Lung (tissue), 17 donors: ENCODE measurements at places on chromosomes 13 and 19. TPM values are rescaled to one million over a fixed set of nuclear protein-coding genes. Genes with fewer than 3 reads are reported as not detected.

DNA sequence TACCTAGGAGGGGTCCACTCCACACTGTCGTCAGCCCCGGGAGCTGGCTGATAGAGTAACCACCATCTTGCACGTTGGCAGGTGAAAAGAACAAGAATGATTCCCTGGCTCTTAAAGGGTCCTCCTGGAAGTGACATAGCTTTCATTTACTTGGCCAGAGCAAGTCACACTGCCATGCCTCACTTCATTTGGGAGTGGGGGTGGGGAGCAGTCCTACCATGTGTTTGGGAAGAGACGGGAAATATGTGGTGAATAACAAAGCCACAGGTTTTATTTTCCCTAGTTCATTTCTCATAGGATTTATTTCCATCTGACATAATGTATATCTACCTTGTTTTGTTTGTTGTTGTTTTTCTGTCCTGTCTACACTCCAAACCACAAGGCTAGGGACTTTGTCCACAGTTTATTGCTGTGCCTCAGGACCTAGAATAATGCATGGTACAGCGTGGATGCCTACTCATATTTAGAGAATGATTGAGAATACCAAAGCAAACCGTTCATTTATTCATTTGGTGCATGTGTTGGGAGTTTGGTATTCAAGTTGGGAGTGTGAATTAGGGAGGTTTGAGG lies 26.8 kb downstream of the UBAC2 start:
- no peak for DNase-seq

NDFIP2 gene
- total RNA-seq = 38.4 TPM

GTF2F2 gene
- total RNA-seq = 21.3 TPM

DNA sequence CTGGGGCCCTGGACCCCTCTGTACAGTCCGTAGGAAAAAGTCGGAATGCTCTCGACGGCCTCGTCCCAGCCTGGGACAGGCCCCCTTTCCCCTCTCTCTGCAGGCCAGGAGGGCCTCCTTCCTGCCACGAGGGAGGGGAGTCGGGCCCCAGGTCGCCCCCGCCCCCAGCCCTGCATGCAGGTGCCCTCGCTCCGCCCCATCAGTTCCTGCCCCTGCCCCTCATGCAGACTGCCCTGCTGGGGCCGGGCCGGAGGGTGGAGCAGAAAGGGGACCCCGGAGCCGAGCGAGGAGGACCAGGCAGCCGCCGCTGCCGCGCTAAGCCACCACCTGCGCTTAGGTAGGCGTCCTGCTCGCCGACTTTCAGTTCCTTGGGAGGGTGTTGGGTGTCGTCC lies 7.3 kb downstream of the LYL1 start:
- no peak for DNase-seq

- DNase-seq = peak; percentile 85
These were observed 459 bp downstream of the PCDH20 start for GRCh38 chr13:61415058-61415721.

AKAP11 gene
- total RNA-seq = 24.9 TPM

DNA sequence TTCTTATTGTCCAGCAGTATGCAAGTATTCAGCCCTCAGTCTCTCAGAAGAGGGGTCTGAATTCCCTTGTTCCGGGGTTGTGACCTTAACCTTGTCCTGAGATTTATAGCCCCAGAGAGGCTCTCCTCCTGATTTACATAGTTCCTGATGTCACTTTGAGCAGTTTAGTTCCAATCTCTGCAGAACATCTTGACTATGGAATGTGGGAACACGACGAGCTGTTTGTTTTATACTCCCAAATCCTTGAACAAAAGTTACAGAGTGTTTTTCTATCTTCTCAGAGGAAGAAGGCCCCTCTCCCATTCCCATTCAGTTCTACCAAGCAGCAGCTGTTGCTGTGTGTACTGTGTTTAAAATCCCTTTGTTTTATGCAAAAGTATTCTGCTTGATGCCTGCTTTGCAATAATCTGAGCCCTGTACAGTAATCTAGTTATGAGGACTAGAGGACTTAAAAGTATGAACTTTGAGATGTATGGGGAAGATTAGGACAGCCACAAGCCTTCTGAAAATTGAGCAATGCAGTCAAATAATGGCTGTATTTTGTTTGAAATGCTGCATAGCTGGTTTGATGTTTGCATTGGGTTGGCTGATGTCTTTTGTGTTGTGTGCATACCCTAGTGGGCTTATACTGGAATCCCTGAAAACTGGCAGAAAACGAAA lies 74.7 kb downstream of the KL start:
- no peak for DNase-seq

- no peak for DNase-seq
These were observed 117.3 kb downstream of the POSTN start for GRCh38 chr13:37481011-37481884.

DNA sequence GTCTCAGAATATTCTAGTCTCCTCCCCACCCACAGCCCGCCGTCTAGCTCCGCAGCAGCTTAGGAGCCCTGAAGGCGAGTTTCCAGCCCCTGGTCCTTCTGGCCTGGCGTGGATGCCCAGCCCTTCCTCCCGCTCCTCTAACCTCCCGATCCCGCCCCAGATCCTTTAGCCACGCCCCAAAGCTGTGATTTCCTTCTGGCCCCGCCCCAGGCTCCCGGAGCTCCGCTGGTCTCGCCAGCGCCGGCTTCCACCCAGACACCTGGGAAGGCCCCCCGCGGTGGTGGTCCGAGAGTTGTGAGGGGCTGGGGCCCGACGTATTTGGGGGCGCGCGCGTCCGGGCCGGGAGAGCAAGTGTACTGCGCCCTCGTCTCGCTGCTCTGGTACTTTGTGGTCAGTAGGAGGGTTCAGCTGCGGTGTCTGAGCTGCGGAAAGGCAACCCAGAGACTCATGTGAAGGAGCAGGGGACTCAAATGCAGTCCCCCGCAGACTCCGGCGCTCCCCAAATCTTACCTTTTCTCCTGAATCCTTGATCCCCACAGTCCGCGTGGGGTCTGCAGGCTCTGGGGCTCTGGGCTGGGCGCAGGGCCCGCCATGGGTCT lies at the start of gene CGB7:
TSS of gene CGB7 (minus strand) at position 114 of the 599 bp plus-strand sequence. CDS start 2,374 bp downstream, outside the sequence.
- peak; percentile 66 for DNase-seq

- DNase-seq = no peak
These were observed 48.7 kb upstream of the ZNF507 start for GRCh38 chr19:32296694-32297093.

COQ8B gene
- total RNA-seq = 45.4 TPM

UFM1 gene
- total RNA-seq = 106 TPM

GPC6 gene
- total RNA-seq = 31.4 TPM

PROZ gene
- total RNA-seq = not detected

SLC6A16 gene
- 1.8 TPM for total RNA-seq

DNA sequence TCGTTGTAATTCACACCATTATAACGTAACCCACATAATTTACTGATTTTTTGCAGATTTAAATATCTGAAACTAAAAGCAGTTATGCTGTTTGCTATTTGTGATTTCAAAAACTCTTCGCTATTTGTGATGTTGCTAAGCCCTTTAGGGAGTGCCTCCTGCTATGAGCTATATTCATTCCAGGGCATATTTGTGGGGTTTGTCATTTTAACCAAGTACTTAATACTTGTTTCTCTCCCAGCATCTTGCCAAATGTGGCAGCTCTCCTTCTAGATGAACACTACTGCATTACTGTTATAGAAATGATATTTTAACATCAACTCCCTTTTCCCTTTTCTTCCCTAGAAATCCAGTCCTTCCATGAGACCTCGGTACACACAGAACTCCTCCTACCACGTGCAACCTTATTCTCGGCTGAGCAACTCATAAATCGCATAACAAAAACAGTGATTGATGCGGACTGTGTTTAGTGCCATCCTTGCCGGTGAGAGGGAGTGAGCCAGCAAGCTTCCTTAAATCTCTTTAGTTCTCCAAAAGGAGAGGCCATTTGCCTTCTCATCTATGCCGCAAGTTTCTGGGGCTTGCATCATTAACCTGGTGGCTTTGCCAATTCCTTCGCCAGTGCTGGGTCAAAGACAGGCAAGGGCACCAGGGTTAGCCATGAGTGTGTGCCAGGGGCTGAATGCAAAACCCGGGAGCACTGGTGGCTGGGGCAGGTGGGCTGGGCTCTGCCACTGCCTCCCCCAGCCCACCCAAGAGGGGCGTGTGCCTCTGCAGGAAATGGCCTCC lies 33.4 kb downstream of the RFX2 start:
- DNase-seq = no peak

DNA sequence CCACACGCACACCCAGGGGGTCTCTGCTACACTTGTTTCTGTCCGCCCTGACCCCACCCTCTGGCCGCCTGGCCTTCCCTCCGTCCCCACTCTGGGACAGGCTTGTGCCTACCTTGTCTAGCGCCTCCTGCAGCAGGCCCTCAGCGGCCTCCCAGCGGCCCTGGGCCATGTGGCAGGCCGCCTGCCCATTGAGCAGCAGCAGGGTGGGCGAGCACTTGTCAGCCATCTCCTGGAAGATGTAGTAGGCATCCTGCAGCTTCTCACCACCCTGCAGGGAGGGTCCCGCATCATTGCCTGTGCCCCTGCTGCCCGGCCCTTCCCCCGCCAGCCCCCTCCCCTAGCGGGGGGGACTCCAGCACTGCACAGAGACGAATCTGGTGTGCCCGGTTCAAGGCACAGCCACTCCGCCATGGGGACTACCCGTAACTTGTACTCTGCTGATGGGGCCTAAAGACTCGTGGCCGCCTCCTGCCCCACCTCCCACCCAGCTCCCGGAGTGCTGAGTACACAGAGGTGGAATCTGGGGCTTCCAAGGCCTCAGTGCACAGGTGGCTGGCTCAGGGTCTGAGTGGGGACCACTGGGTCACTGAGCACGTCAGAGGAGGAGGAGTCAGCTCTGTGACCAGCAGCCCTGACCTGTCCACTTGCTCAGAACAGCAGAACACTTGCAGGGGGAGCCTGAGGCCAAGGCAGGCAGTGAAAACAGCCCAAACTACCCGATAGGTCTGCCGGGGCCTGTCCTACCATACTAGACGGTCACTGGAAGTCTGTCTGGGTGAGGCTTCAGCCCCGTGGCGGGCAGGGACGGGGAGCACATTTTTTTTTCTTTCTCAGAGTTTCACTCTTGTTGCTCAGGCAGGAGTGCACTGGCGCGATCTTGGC lies 7.4 kb upstream of the CERS1 start:
- DNase-seq = no peak
